ENCODE measurements at places on chromosomes 12 and 14. TPM values are rescaled to one million over a fixed set of nuclear protein-coding genes. Genes with fewer than 3 reads are reported as not detected.

Gene ERBB3
- 0.11 TPM for total RNA-seq

Gene CPNE8
- 8.4 TPM for total RNA-seq

Gene PFKM
- total RNA-seq: 95.1 TPM

Gene NDUFA9
- total RNA-seq: 81.6 TPM

Gene NFATC4
- total RNA-seq: 19.1 TPM

Gene CLEC4C
- not detected for total RNA-seq

Gene RNU4-1
- total RNA-seq: not detected

Gene CACNA1C
- total RNA-seq: not detected

All from pulmonary artery endothelial cell (primary cell).